WTC11 (cell line): ENCODE measurements at places on chromosomes 16 and 17. TPM values are rescaled to one million over a fixed set of nuclear protein-coding genes. Genes with fewer than 3 reads are reported as not detected.

GRCh38 chr16:1662543-1662942 is 15.5 kb upstream of the JPT2 start:
- H3K27me3 ChIP-seq, result no peaks in the 10 kb centered on the region
- no peaks in the 10 kb centered on the region for H3K4me1 ChIP-seq
- H3K36me3 ChIP-seq, result peaks cover 49% of the 10 kb centered on the region
- H3K27ac ChIP-seq, result no peak overlapping the region

DNA sequence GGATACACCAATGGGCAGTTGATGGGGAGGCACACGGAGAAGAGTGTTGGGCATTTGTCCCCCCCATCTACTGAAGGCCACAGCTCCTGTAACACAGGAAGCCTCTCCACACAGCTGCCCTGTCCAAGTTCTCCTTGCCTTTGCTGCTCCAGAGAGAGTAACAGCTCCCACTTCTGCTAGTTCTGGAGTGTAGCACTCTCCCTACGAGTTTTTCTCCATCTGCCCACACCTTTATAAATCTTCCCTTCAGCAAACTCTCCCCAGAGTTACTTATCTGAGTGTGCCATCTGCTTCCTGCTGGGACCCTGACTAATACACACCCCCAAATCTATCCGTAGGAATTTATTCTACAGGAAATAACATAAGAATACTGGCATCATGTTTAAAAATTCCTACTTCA is 42.6 kb upstream of the ERN1 start:
- no peaks in the 10 kb centered on the region for H3K27me3 ChIP-seq
- no peak overlapping the region for H3K4me3 ChIP-seq
- no peaks in the 10 kb centered on the region for H3K4me1 ChIP-seq

DNA sequence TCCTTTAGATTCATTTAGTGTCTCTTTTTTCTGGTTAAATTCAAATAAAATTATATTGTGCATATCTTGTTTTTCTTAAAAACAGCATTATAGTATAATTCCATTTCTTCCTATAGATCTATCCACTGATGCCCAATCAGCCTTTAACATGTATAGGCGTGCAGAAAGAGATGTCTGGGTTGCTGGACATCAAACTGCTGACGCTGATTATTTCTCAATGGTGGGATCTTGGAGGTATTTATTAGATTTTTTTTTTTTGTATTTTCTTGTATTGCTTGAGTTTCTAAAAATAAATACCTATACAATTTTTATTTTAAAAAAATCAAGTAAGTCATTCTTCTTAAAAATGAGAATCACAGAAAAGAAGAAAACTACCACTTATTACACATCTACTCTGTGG is 50.9 kb downstream of the COG7 start:
- peaks cover 43% of the 10 kb centered on the region for H3K36me3 ChIP-seq
- no peak overlapping the region for H3K27ac ChIP-seq
- H3K4me3 ChIP-seq, result no peak overlapping the region
- DNase-seq, result no peak
- no peaks in the 10 kb centered on the region for H3K27me3 ChIP-seq

GRCh38 chr16:52718046-52718445 is 171.1 kb upstream of the TOX3 start:
- no peak for DNase-seq
- no peaks in the 10 kb centered on the region for H3K27me3 ChIP-seq
- H3K36me3 ChIP-seq, result no peaks in the 10 kb centered on the region

DNA sequence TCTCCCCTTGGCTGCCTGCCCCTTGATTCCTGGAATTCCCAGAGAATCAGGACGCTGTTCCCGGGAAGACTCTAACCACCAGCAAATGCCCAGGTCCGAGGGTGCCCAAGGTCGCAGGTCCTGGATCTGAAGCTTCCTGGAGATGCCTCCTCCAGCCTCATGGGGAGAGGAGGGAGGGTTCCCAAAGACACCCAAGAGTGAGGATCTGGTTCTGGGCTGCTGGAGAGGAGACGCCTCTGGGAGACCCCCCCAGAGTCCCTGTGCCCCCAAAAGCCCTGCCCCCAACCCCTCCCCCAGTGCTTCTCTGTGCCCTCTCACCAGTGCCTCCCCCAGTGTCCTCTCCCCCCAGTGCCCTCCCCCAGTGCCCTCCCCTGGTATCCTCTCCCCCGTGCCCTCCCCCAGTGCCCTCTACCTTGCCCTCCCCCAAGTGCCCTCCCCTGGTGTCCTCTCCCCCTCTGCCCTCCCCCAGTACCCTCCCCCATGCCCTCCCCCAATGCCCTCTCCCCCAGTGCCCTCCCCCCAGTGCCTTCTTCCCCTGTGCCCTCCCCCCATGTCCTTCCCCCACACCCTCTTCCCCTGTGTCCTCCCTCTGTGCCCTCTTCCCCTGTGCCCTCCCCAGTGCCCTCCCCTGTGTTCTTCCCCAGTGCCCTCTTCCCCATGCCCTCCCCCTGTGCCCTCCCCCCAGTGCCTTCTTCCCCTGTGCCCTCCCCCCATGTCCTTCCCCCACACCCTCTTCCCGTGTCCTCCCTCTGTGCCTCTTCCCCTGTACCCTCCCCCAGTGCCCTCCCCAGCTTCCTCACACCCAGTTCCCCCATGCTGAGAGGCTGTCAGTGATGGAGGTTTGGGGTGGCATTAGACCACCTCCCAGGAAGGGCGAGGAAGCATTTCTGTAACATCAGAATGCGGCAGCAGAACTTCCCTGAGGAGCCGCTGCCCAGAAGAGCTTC is 6.3 kb upstream of the SECTM1 start:
- H3K4me3 ChIP-seq, result no peak overlapping the region
- DNase-seq, result no peak
- H3K4me1 ChIP-seq, result peaks cover 18% of the 10 kb centered on the region
- peaks cover 7% of the 10 kb centered on the region for H3K36me3 ChIP-seq

DNA sequence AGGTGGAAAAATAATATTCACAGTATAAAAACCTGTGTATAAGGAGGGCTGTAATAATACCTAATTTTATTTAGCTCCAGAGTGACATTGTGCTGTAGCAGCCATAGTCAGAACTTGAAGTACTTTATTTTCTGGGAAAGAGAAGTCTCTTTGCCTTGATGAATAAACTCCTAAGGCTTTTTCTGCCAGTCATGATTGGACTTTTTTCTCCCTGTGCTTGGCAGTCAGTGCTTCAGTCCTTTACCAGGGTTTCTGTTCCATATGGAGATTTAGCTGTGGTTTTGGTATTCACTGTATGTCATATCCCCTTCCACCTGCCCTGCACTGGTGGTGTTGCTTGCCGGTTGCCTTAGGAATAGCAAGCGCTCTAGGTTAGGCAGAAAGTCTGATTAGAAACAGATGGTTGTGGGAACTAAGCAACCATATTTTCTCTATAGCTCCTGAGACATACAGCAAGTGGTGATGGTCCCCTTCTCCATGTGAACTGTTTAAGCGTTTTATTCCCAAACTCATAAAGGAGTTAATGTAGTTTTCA is 24.7 kb downstream of the DDX42 start:
- no peak for DNase-seq
- H3K4me1 ChIP-seq, result no peaks in the 10 kb centered on the region
- no peaks in the 10 kb centered on the region for H3K27me3 ChIP-seq
- no peak overlapping the region for H3K4me3 ChIP-seq
- H3K27ac ChIP-seq, result no peak overlapping the region
- peaks cover 70% of the 10 kb centered on the region for H3K36me3 ChIP-seq

GRCh38 chr16:23280483-23280967 is 21.6 kb upstream of the SCNN1B start:
- peak overlapping the region; percentile 66 for H3K27ac ChIP-seq
- DNase-seq, result no peak
- peaks cover 3% of the 10 kb centered on the region; the same call in 1 of the 2 replicates for H3K36me3 ChIP-seq
- peaks cover 31% of the 10 kb centered on the region for H3K4me1 ChIP-seq

DNA sequence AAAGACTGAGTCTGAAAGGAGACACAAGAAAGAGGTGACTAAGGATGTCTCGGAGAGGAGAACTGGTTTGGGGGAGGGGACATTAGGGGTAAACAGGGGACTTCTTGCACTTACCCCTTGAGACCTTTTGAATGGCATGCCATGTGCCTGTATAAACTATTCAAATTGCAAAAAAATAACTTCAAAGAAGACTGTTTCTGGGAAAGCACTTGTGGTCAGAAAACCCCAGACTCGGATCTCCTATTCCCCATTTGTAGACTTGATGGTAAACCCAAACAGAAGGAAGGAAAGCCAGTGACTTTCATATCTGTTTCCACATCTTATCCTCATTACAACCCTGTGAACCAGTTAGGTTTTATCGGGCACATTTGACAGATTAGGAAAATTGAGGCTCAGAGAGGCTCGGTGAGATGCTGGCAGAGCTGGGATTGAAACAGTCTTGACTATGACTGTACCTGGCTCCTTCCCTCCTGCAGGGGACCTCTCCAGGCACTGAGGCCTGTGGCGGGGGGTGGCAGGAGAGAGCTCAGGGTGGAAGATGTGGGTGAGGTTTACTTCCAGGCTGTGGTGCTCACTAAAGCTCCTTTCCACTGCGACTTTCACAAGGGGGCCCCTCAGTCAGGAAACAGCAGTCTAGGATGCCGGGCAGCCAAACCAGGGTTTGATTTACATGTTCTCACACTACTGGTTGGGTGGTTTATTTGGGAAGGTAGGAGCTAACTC is 30.5 kb upstream of the PLCG2 start:
- H3K36me3 ChIP-seq, result no peaks in the 10 kb centered on the region
- peaks cover 5% of the 10 kb centered on the region for H3K27me3 ChIP-seq
- H3K4me3 ChIP-seq, result no peak overlapping the region
- H3K27ac ChIP-seq, result no peak overlapping the region

DNA sequence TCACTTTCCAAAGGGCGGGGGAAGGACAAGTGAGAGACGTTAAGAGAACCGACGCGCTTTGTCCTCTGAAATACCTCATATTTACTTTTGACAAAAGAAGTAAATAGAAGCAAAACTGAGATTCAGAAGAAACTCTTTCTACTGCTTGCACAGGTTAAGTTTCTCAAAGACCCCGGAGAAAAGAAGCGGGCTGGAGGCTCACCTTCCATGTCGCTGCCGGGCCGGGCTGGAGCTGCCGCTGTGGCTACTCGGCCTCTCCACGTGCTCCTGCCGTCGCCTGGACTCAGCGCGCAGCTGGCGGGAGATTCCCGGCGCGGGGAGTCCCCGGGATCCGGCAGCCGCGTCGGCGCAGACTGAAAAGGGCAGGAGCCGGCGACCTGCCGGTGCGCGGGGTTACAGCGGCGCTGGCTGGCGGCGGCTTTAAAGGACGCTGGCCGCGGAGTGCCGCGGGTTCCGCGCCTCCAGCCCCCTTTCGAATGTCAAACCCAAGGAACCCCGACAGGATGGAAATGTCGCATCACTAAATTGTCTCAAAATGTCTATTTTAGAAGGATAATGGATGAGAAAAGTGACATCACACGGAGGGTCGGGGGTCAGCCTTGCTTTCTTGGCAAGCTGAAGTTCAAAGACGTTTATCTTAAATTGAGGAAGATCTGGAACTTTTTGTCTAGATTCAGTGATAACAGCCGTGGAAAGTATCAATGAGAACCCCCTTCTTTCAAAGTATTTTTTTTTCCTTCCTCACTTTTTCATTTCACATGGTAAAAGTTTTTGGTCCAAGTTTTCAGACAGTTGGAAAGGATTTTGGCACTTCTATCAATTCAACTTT is at the start of gene IKZF3:
Gene IKZF3, minus strand, starts transcription at position 395 of the 829 bp plus-strand sequence. Its CDS starts 186 bp downstream, at position 209.
- H3K27ac ChIP-seq, result no peak within 1 kb of the TSS
- H3K4me1 ChIP-seq, result peaks cover 9% of the 10 kb centered on the region
- peak within 1 kb of the TSS; percentile 54 for H3K4me3 ChIP-seq
- peaks cover 81% of the 10 kb centered on the region for H3K27me3 ChIP-seq
- peak; percentile 85 for DNase-seq
- H3K36me3 ChIP-seq, result peaks cover 3% of the 10 kb centered on the region; the same call in 1 of the 2 replicates

DNA sequence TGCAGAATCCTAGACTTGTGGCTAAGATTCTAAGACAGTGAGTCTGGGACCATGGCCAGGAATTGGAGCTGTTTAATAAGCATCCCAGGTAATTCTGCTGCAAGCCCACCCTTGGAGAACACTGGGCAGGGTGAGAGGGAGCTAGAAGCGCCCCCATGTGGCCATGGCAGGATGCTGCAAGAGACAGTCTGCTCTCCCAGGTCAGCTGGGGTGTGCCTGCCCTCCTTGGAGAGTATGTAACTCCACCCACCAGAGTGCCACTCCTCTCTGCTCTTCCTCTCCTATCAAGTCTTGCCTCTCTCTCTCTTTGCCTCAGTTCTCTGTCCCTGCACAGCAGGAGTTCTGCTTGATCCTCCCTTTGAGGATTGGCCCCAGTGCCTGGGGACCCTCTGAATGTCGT is 14.9 kb downstream of the RCVRN start:
- DNase-seq, result peak; percentile 79
- H3K4me3 ChIP-seq, result no peak overlapping the region
- H3K4me1 ChIP-seq, result 0 out of 2 replicates have a peak, but pooled peaks cover 3% of the 10 kb centered on the region
- no peaks in the 10 kb centered on the region; the same call in 1 of the 2 replicates for H3K27me3 ChIP-seq
- H3K36me3 ChIP-seq, result no peaks in the 10 kb centered on the region
- H3K27ac ChIP-seq, result no peak overlapping the region

DNA sequence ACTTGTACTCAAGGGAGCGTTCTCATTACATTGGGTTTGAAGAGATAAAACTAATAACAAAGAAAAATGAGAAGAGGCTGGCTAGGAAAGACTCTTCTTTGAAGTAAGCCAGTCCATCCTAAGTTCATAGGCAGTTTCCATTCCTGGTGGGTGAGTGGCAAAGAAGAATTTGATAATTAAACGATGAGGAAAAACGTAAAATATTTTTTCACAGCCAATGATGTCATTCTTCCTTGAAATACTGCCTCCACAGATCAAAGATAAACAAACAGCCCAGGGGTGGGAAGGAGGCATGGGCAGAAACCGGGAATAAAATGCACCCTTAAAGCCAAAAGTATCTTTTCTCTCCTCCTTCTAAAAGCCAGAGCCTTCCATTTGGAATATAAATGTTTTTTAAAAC is 346.6 kb downstream of the PMP22 start:
- H3K4me3 ChIP-seq, result no peak overlapping the region
- no peaks in the 10 kb centered on the region for H3K27me3 ChIP-seq
- peaks cover 13% of the 10 kb centered on the region for H3K36me3 ChIP-seq
- H3K27ac ChIP-seq, result peak overlapping the region; percentile 8; the same call in 1 of the 2 replicates

GRCh38 chr17:17022456-17022855 is 19.8 kb upstream of the MPRIP start:
- no peak overlapping the region for H3K4me3 ChIP-seq
- H3K36me3 ChIP-seq, result no peaks in the 10 kb centered on the region
- no peaks in the 10 kb centered on the region for H3K27me3 ChIP-seq
- H3K4me1 ChIP-seq, result peaks cover 8% of the 10 kb centered on the region
- no peak overlapping the region for H3K27ac ChIP-seq

DNA sequence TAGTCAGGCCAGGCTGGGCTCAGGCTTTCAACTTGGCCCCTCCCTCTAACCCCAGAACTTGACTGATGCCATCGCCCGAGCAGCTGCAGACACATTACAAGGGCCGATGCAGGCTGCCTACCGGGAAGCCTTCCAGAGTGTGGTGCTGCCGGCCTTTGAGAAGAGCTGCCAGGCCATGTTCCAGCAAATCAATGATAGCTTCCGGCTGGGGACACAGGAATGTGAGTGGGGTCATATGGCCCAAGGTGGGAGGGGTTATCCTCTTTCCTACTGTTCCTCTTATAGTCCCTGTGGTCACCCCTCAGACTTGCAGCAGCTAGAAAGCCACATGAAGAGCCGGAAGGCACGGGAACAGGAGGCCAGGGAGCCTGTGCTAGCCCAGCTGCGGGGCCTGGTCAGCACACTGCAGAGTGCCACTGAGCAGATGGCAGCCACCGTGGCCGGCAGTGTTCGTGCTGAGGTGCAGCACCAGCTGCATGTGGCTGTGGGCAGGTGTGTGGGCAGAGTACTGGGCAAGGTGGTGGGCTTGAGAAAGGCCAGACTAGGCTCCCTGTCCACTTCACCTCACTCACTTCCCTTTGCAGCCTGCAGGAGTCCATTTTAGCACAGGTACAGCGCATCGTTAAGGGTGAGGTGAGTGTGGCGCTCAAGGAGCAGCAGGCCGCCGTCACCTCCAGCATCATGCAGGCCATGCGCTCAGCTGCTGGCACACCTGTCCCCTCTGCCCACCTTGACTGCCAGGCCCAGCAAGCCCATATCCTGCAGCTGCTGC is 2.1 kb upstream of the NRN1L start:
- no peak overlapping the region for H3K4me3 ChIP-seq
- no peak for DNase-seq
- no peak overlapping the region for H3K27ac ChIP-seq
- H3K4me1 ChIP-seq, result peaks cover 23% of the 10 kb centered on the region
- no peaks in the 10 kb centered on the region for H3K27me3 ChIP-seq

The TRPV3 gene
- total RNA-seq, result 0.35 to 0.82 TPM (median 0.53 TPM) in 3 replicates

The MPP3 gene
- total RNA-seq, result 9.2 to 11.3 TPM (median 10.3 TPM) in 3 replicates

The NHLRC4 gene
- 0.76 to 0.92 TPM (median 0.87 TPM) in 3 replicates for total RNA-seq
